ENCODE measurements at places on chromosomes 16 and 17.

GRCh38 chr17:2853283-2854142 lies 57.3 kb downstream of the RAP1GAP2 start:
- peak; percentile 12 for DNase-seq

GRCh38 chr17:46179375-46179999 lies 13.7 kb downstream of the KANSL1 start:
- no peak for DNase-seq

GRCh38 chr16:69325784-69326171 lies 4.6 kb downstream of the PDF start:
- no peak for DNase-seq

- no peak for DNase-seq
Observed at GRCh38 chr17:8015236-8015956, 13.0 kb downstream of the GUCY2D start.

GRCh38 chr17:7502171-7502847 lies 18.1 kb downstream of the POLR2A start:
- no peak for DNase-seq

DNA sequence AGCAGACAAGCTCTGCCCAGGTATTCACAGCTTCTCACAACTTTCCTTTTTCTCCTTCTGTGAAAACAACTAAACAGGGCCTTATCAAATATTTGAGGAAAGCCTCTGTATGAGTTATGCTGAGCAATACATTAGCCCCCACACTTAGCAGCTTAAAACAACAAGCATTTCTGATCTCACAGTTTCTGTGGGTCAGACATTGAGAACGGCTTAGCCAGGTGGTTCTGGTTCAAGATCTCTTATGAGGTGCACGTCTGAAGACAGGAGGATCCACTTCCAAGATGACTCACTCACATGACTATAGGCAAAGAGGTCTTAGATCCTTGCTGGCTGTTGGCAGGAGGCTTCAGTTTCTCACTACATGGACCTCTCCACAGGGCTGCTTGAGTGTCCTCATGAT lies 181.4 kb upstream of the WSCD1 start:
- no peak for DNase-seq

GRCh38 chr16:3876160-3876559 lies 4.4 kb downstream of the CREBBP start:
- no peak for DNase-seq

GRCh38 chr17:2172999-2173398 lies 118.1 kb downstream of the HIC1 start:
- no peak for DNase-seq

GRCh38 chr16:84656649-84657048 lies 8.3 kb downstream of the KLHL36 start:
- peak; percentile 23 for DNase-seq

- no peak for DNase-seq
Observed at GRCh38 chr16:58417600-58417999, 25.3 kb downstream of the GINS3 start.

DNA sequence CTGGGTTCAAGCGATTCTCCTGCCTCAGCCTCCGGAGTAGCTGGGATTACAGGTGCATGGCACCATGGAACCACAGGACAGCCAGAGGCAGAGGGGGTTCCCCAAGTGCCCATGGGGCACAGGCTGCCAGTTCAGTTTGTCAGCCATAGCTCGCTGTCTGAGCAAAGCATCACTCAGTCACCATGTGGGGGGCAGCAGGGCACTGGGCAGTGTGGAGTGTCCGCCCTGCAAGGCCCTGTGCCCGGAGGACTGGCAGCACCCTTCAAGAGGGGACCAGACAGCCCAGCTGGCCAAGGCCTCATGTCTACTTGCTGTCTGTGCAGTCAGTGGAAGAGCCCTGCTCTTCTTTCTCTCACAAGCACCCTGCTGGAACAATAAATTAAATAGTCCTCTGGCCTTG lies 6.4 kb downstream of the ALYREF start:
- no peak for DNase-seq

- peak; percentile 12 for DNase-seq
Observed at GRCh38 chr17:1137465-1137894, 42.3 kb downstream of the ABR start.

- DNase-seq: no peak
Observed at GRCh38 chr17:10025976-10026901, 121.2 kb upstream of the RCVRN start.

GRCh38 chr16:71354156-71354555 lies 4.4 kb upstream of the CALB2 start:
- DNase-seq: no peak

GRCh38 chr17:688100-688989 lies 26.3 kb downstream of the VPS53 start:
- DNase-seq: peak; percentile 12

- DNase-seq: no peak
Observed at GRCh38 chr17:53721101-53721500, 101.6 kb upstream of the KIF2B start.

DNA sequence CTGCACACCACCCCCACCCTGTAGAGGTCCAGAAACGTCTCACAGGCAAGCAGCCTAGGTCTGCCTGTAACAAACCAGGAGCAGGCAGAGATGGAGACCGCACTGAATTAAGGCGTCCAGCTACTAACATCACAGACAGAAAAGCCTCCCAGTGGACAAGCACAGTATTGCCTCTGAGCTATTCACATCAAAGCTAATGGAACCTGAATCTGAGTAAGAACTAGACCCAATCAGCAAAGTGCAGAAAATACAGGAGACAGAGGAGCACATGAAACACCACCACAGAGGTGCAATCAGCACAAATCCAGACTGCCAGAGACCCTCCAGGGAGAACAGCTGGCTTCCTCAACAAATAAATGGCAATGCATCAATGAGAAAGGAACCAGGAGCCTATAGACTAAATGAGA lies 22.2 kb upstream of the PEMT start:
- DNase-seq: peak; percentile 56

- no peak for DNase-seq
Observed at GRCh38 chr17:83055911-83056582, 23.4 kb upstream of the METRNL start.

GRCh38 chr16:46949241-46949892 lies 24.1 kb downstream of the DNAJA2 start:
- DNase-seq: no peak

DNA sequence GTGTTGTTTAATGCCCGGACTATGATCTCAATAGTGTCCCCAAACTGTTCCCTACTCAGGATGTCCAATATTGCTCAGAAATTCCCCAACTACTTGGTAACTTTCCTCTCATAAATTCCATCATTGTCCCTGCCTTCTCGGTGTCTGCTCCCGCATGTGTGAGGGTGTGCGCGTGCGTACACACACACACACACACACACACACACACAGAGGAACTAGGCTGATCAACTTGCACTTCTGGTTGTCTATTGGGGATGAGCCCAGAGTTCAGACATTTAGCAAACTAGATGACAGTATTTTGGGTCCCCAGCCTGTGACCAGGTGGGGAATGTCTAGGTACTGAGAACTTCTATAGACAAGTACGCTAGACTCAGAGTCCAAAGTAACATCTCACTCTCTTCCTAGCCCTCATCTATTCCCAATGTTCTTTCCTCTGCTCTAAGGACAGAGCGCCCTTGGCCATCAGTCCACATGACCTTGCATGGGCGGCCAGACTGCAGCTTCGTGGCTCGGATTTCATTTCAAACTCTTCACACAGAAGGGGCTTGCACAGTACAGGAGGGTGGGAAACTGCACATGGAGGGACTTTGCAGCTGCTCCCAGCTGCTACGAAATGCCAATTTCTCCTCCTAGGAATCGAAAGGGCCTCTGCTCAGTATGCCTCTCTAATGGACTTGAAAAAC lies 5.3 kb downstream of the HS3ST3A1 start:
- DNase-seq: no peak

GRCh38 chr17:28860363-28860808 lies 5.6 kb downstream of the ERAL1 start:
- DNase-seq: no peak

DNA sequence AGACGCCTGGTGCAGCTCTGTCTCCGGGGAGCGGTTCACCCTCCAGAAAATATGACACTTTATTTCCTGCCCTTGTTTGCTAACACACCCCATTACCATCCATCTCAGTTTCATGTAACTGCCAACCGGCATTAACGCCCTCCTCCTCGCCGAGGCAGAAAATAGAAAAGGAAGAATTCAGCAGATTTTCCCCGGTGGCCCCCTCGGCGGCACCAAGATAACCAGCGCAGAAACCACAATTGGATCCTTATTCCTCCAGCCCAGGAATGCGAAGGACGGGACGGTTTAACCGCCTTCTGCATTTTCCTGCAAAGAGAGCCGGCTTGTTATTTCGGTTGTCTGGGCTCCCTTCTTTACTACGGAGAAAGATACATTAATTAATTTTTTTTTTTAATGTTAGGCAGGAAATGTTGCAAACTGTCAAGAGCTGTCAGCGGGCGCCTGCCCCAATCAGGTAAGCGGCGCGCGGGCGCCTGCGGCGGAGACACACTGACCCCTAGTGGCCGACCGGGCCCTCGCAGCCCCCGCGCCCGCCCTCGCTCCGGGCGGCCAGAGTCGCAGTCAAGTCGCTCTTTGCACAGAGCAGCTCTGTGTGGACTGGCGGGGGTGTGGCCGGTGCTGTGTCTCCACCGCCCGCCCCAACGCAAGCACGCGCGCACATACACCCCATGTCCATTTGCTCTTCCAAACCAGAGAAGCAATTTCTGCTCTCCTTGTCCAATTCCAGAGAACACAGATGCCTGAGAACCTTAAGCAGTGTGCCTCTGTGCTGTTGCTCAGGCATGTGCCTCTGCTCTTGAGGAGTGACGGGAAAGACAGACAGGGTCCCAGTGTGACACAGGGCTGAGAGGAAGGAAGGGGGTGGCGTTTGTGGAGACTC lies 53.6 kb downstream of the C17orf67 start:
- peak; percentile 88 for DNase-seq

GRCh38 chr17:43330876-43331639 lies 67.7 kb upstream of the ARL4D start:
- DNase-seq: no peak

GRCh38 chr17:21174713-21175112 lies 39.2 kb downstream of the TMEM11 start:
- DNase-seq: no peak

- no peak for DNase-seq
Observed at GRCh38 chr16:29864205-29864604, 1.2 kb upstream of the CDIPT start.

DNA sequence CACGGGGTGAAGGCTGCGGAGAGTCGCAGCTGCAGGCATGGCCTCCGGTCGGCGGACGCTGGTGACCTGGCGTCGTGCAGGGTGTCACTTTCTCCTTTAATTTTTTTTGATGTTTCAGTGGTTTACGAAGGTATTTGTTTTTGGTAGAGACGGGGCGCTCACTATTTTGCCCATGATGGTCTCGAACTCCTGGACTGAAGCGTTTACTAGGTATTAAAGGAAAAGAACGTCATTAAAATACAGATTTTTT lies 17.1 kb downstream of the ZNF213 start:
- no peak for DNase-seq

DNA sequence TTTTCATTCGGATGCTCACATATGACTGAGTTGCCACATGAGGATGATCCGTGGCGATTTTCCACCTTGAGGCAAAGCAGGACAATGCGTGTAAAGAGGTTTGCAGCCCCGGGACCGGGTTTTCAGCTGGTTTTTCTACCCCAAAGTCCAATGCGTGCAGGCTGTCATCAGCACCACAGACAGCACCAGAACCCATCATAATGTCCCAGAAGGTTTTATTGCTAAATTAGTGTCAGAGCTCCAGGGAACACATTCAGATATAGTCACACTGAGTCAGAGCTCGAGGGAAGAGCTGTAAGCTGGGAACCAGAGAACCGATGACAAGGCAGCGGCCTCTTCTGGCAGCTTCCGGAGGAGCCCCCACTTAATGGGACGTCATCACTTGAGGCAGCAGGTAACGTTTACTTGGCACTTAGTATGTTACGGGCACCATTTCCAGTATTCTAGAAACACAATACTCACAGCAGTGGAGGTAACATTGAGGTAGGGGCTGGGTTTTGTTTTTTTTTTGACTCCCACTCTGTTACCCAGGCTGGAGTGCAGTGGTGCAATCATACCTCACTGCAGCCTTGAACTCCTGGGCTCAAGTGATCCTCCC lies 8.9 kb upstream of the NAGPA start:
- no peak for DNase-seq

DNA sequence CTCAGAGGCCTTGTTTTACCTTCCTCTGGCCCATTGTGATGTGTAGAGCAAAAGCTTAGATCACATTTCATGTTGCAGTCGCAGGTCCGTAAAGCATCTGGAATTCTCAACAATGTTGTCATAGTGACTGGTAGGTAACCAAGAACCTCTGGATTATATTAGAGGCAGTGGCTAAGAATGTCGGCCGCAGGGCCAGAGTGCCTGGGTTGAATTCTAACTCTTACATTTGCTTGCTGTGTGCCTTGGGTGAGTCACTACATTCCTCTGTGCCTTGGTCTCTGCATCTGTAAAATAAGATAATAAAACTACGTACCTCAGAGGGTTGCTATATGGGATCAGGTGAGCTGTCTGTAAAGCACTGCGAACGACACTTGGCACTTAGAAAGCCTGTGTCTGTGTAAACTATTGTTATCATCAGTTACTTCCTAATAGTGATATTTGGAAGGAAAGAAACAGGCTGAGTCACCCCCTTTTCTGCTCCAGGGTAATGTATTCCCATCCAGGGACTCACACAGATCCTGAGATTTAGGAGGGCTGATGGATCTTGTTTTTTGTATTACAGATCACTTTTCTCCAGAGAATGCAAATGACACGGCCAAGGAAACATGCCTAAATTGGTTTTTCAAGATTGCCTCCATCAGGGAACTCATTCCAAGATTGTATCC lies 52.2 kb downstream of the VPS35L start:
- DNase-seq: no peak

GRCh38 chr16:63890723-63891122 lies 1231.1 kb downstream of the CDH11 start:
- DNase-seq: no peak

DNA sequence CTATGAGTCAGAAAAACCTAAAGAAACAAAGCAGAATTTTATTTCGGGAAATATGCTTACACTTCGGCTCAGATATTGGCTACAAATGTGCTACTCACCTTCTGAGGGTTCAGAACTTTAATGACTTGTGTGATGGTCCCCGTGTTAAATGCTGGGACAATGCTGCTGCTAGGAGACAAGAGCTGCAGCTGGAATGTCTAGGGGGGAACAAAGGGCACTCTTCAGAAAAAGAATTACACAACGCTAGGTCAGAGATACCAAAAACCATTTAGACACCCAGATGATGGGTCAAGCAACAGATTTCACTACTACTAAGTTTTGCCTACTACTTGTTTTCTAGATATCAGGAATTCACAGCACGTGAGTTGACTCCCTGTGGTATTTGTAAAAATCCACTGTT lies 10.0 kb upstream of the PHLPP2 start:
- no peak for DNase-seq

DNA sequence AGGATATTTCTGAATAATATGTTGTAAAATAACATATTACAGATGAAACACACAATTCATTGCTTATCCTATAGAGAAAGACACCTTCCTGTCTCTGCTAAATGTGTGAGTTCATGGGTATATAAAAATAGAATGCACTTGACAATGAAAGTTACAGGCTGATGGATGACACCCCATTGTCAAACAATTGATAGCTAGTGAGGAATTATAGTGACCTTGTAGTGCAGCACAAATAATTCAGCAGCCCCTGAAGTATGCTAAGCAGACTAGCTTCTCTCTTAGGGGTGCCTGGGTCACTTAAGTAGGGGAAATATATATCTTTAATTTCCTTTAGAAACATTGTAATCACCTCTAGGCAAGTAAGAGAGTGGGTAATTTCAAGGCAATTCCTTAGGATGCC lies 826.2 kb downstream of the CDH8 start:
- DNase-seq: no peak

- DNase-seq: no peak
Observed at GRCh38 chr17:46888727-46889126, 34.2 kb upstream of the GOSR2 start.
